Panc1 (cell line): ENCODE measurements at places on chromosomes 5 and 9. TPM values are rescaled to one million over a fixed set of nuclear protein-coding genes. Genes with fewer than 3 reads are reported as not detected.

- DNase-seq: no peak
- no peaks in the 10 kb centered on the region for H3K27me3 ChIP-seq
- H3K4me3 ChIP-seq: no peak overlapping the region
- peaks cover 18% of the 10 kb centered on the region for H3K4me1 ChIP-seq
- peak overlapping the region; percentile 1; the same call in 1 of the 2 replicates for H3K27ac ChIP-seq
These were observed 43.5 kb downstream of the RUSC2 start for GRCh38 chr9:35533398-35533797.

GRCh38 chr9:99592834-99593574 lies 228.7 kb upstream of the NR4A3 start:
- DNase-seq: no peak
- H3K27me3 ChIP-seq: no peaks in the 10 kb centered on the region
- no peak overlapping the region for H3K4me3 ChIP-seq
- no peaks in the 10 kb centered on the region for H3K36me3 ChIP-seq
- no peaks in the 10 kb centered on the region for H3K4me1 ChIP-seq

DNA sequence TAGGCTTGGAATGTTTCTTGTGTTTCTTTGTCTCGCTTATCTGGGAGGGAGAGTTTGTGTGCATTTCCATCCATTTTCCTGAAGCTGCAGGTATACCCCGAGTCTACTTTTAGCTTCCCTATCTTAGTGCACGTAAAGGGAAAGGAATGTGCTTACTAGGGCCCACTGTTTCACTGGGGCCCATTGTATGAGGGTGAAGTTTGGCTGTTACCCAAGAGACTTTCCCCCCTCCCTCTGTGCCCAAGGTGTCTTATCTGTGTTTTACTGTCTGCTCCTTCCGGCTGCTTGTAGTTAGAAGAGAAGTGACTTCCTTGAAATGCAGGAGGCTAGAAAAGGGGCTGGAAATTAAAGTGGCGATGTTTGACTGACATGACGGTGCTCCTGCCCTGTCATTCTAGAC lies 12.1 kb upstream of the BTNL3 start:
- no peak overlapping the region for H3K4me3 ChIP-seq
- no peaks in the 10 kb centered on the region for H3K27me3 ChIP-seq
- no peaks in the 10 kb centered on the region for H3K4me1 ChIP-seq
- H3K27ac ChIP-seq: no peak overlapping the region
- H3K36me3 ChIP-seq: no peaks in the 10 kb centered on the region

The TOR4A gene
- total RNA-seq: 37.1 TPM

The PCDHB12 gene
- 0.44 TPM for total RNA-seq

DNA sequence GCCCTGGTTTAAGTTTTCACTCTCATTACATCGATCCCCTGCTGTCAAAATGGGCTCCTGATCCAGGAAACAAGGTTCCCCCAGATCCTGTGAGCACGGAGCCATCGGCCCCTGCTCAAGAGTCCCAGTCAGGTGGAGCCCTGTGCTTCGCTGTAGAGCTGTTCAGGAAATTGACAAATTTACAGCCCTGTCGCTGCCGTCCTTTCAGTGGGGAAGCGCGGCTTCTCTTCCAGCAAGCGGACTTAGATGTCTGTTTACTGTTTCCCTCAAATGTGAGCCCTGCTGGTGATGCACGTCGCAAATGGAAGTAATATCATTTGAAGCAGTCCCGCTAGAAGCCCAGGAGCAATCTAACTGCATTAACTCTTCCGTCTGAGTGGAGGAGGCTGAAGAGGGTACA lies 760.9 kb upstream of the WWC1 start:
- H3K27me3 ChIP-seq: no peaks in the 10 kb centered on the region
- no peak overlapping the region for H3K4me3 ChIP-seq
- no peak overlapping the region for H3K27ac ChIP-seq
- no peaks in the 10 kb centered on the region for H3K4me1 ChIP-seq
- H3K36me3 ChIP-seq: no peaks in the 10 kb centered on the region
- DNase-seq: no peak

DNA sequence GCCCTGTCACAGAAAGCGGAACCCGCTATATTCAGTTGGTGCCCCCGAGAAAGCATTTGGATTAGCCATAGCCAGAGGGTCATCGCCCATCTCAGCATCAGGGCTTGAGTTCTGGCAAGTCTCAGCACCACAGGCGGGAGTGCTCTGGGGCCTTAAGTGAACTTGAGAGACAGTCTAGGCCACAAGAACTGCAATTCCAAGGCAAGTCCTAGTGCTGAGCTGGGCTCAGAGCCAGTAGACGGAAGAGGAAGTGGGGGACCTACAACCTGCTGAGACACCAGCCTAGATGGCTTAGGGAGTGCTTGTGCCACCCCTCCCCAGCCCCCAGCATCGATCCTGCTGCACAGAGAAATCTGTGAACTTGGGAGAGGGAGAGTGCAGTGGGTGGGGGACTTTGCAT lies 594.9 kb downstream of the CCDC171 start:
- no peak for DNase-seq
- H3K4me1 ChIP-seq: no peaks in the 10 kb centered on the region
- no peak overlapping the region for H3K27ac ChIP-seq
- no peaks in the 10 kb centered on the region for H3K36me3 ChIP-seq
- H3K4me3 ChIP-seq: no peak overlapping the region
- H3K27me3 ChIP-seq: no peaks in the 10 kb centered on the region

GRCh38 chr5:159928122-159928909 lies 12.0 kb downstream of the ADRA1B start:
- DNase-seq: peak; percentile 90
- no peaks in the 10 kb centered on the region for H3K36me3 ChIP-seq
- H3K27ac ChIP-seq: no peak overlapping the region
- H3K27me3 ChIP-seq: no peaks in the 10 kb centered on the region
- H3K4me3 ChIP-seq: peak overlapping the region; percentile 4
- peaks cover 11% of the 10 kb centered on the region for H3K4me1 ChIP-seq

- DNase-seq: no peak
- no peaks in the 10 kb centered on the region for H3K36me3 ChIP-seq
- peaks cover 22% of the 10 kb centered on the region for H3K4me1 ChIP-seq
- H3K27me3 ChIP-seq: no peaks in the 10 kb centered on the region
- H3K27ac ChIP-seq: peak overlapping the region; percentile 48; the same call in 1 of the 2 replicates
These were observed 118.9 kb downstream of the LHX2 start for GRCh38 chr9:124130277-124131075.

- no peak overlapping the region for H3K4me3 ChIP-seq
- H3K4me1 ChIP-seq: no peaks in the 10 kb centered on the region; the same call in 1 of the 2 replicates
- H3K36me3 ChIP-seq: no peaks in the 10 kb centered on the region
- no peaks in the 10 kb centered on the region for H3K27me3 ChIP-seq
These were observed 250.5 kb downstream of the DENND1A start for GRCh38 chr9:123679330-123679987.
